Hypothalamus (tissue), 51 donors: ENCODE measurements at places on chromosomes 4 and X.

DNA sequence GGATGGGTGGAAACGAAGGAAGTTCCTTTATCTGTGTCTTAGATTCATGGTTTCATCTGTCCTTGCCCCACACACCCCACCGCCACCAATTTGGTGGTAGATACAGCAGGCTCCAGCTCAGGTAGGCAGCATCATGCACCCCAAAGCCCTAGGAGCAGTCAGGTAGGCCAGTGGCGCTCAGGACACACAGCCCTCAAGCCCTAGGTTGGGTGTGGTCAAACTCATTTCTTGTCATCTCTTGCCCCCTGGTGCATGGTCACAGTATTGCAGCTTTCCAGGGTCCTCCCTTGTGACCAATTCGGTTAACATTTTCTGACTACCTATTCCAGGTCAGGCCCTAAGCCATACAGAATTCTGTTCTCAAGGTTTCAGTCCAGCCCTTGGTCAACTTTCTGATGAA, 14.5 kb upstream of the PRRG3 start:
- no peak for DNase-seq

GRCh38 chr4:76607266-76607799, 172.3 kb downstream of the SHROOM3 start:
- DNase-seq = no peak

- DNase-seq = no peak
Observed at GRCh38 chrX:130915302-130915701, 12.3 kb upstream of the ENOX2 start.

DNA sequence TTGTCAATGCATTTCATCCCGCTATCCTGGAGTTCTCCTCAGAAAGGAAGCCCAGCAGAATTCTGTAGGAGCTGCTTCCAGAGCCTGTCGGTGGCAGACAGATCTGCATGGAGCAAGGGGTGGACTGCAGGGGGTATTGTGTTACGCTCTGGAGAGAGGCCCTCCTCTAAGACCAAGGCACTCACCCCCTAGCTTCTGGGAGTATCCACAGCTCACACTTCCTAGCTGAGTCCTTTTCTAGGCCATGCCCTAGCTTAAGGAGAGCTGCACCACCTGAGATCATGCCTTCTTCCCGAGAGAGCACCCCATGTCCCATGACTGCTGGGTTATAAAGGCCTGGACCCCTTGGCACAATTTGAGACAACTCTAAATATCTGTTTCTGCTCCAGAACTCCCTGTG, 39.1 kb downstream of the MTNR1A start:
- DNase-seq = no peak

GRCh38 chr4:186734251-186734650, 10.6 kb upstream of the FAT1 start:
- DNase-seq = no peak

GRCh38 chrX:2264179-2265030, 236.4 kb downstream of the DHRSX start:
- no peak for DNase-seq

GRCh38 chr4:43776371-43776770, 672.2 kb downstream of the KCTD8 start:
- no peak for DNase-seq

DNA sequence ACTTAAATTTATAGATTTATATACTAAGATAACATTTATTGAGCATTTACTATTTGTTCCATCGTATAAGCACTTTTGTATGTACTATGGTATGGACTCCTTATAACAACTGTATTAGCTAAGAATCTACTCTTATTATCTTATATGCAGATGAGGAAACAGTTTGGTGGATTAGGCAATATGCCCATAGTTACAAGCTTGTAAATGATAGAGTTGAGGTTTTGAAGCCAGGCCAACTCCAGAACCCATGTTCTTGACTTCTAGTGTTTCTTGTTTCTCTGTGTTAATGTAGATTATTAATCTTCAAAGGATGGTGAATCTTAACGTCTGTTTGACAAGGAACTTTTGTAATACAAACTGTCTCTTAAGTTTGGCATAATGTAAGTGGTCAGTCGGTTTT, 71.3 kb downstream of the STIM2 start:
- no peak for DNase-seq

DNA sequence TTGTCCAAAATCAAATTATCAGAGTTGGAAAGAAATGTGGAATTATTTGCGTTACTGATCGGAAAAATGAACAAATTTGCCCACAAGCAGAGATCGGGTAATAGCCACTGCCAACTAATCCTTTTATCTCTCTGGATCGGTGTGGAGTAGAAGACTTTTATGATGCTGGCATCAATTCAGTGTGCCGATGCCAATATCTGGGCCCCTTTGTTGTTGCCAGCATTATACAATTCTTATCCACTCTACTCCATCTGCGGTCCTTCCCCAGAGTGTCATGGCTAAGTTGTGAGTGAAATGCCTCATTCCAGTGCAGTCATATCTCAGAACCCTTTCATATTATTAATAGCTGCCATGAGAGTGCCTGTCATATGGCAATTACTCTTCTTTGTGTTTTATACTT, 660.2 kb downstream of the ADGRL3 start:
- DNase-seq = no peak

GRCh38 chrX:150848914-150849365, 49.5 kb downstream of the CD99L2 start:
- no peak for DNase-seq

DNA sequence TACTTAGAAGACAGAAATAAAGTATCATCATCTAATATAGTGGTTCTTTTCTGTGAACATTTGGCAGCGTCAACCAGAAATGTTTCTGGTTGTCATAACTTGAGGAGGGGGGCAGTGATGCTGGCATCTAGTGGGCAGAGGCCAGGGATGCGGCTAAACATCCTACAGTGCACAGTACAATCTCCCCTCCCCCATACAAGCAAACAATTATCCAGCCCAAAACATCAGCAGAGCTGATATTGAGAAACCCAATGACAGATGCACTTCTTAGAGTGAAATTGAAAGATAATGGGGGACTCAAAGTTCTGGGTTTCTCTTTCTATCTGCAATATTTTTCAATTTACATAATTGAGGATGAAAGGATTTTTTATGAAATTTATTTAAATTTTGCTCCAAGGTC, 1.9 kb upstream of the EIF1AX start:
- no peak for DNase-seq

GRCh38 chrX:7027071-7027470, 120.4 kb upstream of the STS start:
- no peak for DNase-seq

- no peak for DNase-seq
Observed at GRCh38 chrX:45368705-45369104, 168.0 kb upstream of the DIPK2B start.

GRCh38 chr4:73844345-73844744, 7.9 kb downstream of the CXCL6 start:
- DNase-seq = no peak

DNA sequence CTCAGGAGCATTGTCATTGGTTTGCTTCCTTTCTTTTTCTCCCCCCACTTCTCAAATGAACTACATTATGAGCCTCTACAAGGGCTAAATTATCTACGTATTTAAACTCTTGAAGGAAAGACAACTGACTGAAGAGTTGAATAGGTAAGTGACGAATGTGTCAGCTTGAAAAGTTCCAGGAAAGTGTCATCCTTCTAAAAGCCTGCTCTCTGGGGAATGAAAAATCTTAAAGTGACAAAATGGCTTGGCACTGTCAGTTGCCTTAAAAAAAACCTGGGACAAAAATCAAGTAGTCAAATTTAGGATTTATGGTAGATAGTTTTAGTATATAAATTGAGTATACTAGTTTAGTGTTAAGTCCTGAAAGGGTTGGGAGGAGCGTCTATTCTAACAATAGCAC, 173.9 kb upstream of the NDP start:
- no peak for DNase-seq

DNA sequence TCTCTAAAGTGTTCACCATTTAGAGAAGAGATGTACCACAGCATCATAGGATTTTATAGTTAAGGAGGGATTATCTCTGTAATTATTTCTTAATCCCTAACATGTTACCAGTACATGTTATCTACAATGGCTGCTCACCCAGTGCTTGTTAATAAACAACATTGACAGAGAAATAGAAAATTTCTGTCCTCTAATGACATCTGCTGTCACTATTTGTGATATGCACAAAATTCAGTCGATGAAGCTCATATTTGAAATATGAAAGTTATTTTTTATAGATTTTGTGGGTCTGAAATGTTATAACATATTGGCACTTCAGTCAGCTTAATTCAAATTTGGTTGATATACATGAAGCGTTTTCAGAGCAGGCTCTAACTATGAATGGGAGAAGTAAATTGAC, 48.8 kb upstream of the GRXCR1 start:
- no peak for DNase-seq
